ENCODE measurements at places on chromosomes 7 and 10.

- no peak for DNase-seq
Measured at GRCh38 chr10:79025199-79025832, 43.5 kb upstream of the ZMIZ1 start.

DNA sequence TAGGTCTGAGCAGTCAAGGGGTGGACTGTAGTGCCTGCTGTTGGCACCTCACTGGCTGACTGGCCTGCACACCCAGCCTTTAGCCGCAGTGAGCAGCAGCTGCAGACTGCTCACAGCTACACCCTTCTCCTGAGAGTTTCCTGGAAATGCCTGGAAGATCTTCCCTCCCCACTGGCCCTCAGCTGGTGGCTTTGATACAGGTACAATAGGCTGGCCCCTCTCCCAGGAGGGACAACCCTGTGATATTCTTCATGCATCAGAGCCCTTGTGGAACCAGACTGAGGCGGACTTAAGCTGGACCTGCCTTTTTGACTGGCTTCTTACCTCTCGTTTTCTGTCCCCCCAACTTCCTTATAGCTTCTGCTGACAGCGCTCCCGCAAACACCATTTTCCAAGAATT is 6.4 kb downstream of the GCK start:
- no peak for DNase-seq

DNA sequence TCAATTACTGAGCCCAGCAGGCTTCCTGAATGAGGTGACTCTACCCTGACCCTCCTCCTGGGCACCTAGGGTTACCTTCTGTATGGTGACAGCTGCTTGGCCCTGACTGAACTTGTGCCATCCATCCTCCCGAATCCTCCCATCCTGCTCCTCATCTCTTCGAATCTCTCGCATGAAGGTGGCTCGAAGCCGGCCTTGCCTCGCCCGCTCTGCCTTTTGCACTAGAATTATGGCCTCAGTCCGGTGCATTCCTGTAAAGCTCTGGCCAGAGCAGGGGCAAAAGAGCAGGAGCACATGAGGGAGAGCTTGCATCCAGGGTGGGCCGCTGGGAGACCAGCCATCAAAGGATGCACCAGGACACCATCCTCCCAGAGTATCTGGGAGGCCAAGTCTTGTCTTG is 7.5 kb downstream of the H2BK1 start:
- DNase-seq: no peak

DNA sequence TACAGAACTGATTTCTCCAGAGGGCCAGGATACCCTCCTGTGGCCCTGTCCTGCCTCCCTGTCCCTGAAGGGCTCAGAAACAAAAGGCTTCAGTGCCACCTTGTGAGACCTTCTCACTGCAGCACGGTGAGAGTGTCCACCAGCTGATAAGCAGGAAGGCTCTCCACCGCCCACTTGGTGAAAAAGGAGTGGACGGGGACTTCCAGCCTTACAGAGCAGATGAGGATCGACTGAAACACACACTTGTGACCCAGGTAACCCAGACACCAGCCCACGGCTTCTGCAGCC is 330.1 kb downstream of the GRID1 start:
- DNase-seq: no peak

- DNase-seq: no peak
Measured at GRCh38 chr10:106557951-106558733, 606.4 kb downstream of the SORCS1 start.

GRCh38 chr7:90582164-90582563 is 14.0 kb upstream of the CDK14 start:
- no peak for DNase-seq

- no peak for DNase-seq
Measured at GRCh38 chr10:70672165-70673042, at the start of gene ADAMTS14. Gene ADAMTS14, plus strand, starts transcription at chr10:70672506. Its CDS starts 297 bp downstream, at chr10:70672803.

GRCh38 chr7:134469622-134470021 is 10.7 kb upstream of the AKR1B1 start:
- DNase-seq: no peak

- DNase-seq: no peak
Measured at GRCh38 chr10:55233090-55233489, 432.1 kb upstream of the PCDH15 start.

DNA sequence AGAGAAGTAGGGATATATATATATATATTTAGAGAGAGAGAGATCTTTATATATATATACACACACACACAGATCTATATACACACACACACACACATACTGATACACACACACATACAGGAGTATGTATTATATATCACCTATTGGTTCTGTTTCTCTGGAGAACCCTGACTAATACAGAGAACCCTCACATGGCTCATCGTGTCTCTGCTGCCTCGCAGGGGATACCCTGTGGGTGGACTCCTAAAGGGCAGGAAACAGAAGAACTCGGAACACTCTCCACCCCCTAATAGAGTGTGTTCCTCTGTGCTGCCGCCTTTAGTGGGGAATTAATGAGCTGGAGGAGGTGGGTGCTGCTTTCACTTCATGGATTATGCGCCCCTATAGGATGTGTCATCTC is 86.6 kb downstream of the NPY start:
- no peak for DNase-seq

DNA sequence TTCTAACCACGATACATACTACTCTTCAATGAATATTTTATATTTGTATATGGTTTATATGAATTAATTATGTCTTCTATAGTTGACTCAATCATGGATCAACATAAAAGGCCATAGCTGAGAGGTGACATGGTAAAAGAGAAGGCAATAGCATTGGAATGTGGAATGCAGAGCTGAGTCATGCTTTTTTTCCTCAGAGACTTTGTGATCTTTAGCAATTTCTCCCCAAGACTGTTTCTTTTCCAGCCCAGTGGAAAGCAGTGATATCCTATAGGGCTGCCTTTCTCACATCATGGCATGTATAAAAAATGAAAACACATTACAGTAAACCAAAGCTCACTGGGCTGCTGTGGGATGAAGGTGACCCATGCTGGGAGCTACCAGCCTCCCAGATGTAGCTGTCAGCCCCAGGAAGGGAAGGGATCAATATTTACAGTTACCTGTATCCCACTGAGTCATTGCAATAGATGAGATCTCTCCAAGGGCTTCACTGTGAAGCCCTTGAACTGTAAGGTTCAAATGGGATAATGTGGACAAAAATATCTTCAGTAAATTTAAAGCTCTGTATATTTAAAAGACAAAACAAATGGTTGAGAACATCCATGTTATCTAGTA is 30.2 kb downstream of the SLC39A12 start:
- peak; percentile 83 for DNase-seq

DNA sequence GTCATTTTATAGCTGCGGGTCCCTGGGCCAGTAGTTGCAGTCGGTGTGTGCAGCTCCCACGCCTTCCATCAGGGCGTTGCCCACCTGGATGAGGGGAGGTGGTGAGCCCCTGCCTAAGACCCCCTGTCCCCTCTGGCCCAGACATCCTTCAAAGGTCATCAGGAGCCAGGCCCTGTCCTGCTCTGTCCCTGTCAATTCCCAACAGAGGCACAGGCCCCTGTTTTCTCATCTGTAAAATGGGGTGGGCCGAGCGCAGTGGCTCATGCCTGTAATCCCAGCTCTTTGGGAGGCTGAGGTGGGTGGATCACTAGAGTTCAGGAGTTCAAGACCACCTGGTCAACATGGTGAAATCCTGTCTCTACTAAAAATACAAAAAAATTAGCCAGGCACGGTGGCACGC is 128.5 kb upstream of the TNRC18 start:
- no peak for DNase-seq

DNA sequence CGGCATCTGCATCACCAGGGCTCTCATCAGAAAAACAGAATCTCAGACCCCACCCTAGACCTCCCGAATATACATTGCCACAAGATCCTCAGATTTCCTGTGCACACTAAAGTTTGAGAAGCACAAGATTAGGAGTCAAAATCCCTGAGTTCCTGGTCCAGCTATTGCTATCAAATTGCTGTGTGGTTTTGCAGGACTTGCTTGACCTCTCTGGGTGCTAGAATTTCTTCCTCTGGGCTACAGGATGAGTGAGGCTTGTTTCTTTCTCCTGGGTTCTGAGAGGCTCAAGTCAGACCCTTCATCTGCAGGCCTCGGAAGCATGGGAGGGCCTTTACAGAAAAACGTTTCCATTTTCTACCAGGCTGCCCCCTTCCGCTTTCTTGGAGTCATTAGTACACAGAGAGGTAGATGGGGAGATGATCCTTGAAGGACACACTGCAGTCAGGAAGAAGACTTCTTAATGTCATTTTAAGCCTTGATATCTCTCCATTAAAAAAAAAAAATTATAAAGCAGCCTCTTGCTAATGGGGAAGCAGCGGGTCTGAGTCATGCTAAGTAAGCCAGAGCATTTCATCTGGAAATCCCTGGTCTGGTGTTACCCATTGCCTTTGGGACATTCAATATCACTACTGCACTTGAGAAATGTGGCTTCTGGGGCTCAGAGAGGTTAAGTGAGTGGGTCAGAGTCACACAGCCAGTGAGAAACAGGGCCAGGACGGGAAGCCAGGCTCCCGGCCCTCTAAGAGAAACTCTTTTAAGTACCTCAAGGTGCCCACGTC is 173.5 kb downstream of the KCNMA1 start:
- peak; percentile 21 for DNase-seq

DNA sequence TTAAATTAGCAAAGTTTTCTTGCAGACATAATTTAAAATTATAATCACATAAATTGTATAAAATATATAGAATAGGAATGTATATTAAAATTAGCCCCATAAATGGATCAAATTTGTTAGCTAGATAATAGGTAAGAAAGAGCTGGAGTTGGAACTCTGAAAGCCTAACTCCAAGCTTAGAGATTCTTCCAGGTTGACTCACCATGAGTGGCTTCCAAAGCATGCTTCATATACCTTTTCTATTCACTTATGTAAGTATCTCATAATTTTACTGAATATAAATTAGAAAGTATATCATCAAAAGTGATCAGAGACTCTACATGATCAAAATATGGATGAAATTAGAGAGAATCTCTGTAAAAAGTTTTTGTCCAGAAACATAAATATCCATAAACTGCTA is 320.7 kb upstream of the MAGI2 start:
- peak; percentile 7 for DNase-seq

- DNase-seq: peak; percentile 43
Measured at GRCh38 chr10:5976512-5977470, 552 bp downstream of the IL15RA start.

GRCh38 chr7:44636041-44636584 is 29.7 kb downstream of the OGDH start:
- no peak for DNase-seq

DNA sequence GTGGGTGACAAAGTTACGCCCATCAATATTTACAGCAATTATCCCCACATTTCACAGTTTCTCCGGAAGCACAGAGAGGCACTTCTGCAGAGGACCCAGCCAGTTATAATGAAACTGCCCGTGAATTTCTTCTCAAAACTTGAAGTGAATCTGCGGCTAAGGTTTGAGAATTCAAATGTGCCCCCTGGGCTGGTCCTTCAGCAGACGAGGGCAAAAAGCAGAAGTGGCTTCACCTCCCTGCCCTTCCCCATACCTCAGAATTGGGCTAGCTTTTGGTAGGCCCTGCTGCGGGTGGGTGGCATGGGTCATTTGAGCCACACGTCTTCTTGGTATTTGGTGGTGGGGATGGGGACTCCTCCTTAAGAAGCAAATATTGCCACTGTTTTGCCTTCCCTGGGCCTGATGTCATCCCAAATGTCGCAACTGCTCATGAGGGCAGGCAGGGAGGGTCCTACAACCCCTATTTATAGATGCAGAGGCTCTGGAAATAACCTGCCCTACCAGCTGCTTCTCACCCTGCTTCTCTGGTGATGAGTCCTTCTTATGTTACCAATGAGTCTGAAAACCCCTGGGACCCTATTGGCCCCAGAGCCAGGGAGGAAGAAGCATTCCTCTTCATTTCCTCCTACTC is 16.6 kb upstream of the WDFY4 start:
- DNase-seq: no peak

GRCh38 chr7:47970761-47971160 is 8.7 kb downstream of the HUS1 start:
- DNase-seq: no peak

DNA sequence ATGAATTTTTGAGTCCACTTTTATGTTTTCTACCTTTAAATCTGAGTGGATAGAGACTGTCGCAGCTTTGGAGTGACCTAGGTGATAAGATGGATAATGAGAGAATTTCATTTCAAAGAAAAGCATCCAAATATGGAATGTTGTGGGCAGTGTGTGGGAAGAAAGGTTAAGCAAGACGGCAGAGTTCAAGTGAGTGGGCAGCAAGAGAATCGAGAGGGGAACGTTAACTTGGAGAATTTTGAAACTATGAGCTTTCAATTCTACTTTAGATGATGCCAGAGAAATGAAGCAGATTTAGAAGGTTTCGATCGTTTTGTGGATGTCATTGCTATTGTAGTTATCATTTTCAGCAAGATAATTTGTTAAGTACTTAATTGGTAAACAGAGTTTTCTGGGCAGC is 73.0 kb downstream of the XRCC2 start:
- no peak for DNase-seq

DNA sequence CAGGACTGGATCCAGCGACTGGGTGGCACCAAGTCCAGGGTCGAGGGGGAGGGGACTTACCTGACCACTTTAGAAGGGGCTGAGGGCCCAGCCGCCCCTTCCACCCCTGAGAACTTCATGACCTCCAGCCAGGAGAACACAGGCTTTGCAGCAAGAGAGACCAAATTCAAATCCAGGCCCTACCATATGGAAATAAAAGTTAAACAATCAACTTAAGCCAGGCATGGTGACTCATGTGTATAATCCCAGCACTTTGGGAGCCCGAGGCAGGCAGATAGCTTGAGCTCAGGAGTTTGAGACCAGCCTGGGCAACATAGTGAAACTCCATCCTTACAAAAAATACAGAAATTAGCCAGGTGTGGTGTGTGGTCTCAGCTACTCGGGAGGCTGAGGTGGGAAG is 61.9 kb downstream of the COL13A1 start:
- DNase-seq: peak; percentile 60

- DNase-seq: no peak
Measured at GRCh38 chr10:26468700-26469099, 30.6 kb downstream of the APBB1IP start.

GRCh38 chr10:75030371-75030770 is 81.1 kb upstream of the SAMD8 start:
- no peak for DNase-seq

- DNase-seq: peak; percentile 70
Measured at GRCh38 chr10:59508296-59508695, 145.9 kb upstream of the FAM13C start.

GRCh38 chr7:25750744-25751508 is 401.1 kb upstream of the NFE2L3 start:
- DNase-seq: no peak

- peak; percentile 22 for DNase-seq
Measured at GRCh38 chr10:95841661-95842498, 65.9 kb upstream of the CC2D2B start.

DNA sequence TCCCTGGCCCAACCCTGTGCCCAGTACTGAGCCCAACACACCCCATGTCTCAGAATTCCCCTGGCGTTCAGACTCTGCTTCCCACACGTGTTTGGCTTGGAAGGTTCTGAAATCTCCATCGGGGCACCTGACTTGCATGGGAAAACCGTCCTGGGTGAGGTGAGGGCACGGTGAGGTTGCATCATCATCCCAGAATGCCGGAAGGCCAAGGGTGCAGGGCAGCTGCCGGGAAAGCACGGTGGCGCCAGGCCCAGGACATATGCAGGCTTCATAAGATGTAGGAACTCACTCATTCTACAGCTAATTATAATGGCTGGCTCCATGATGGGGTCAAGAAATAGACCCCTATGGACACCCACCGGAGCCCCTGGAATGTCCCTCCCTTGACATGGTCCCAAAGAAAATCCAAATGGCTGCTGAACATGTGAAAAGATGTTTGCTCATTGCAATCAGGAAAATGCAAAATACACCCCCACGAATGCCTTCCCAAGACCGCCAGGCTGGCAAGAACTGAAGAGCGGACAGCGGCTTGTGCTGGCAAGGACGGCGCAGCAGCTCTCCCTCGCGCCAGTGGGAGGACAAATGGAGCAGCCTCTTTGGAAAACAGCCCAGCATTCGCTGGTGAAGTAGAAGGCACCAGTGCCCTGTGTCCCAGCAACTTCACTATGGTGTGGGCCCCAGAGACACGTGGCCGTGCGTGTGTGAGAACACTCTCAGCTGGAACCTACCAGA is 2.3 kb downstream of the KNDC1 start:
- DNase-seq: no peak

All from foreskin keratinocyte (primary cell).